ENCODE measurements at places on chromosomes 12 and 14.

- DNase-seq, result no peak
Measured at GRCh38 chr12:15854916-15855315, 27.3 kb upstream of the STRAP start.

- DNase-seq, result no peak
Measured at GRCh38 chr12:6084969-6085450, 39.5 kb downstream of the VWF start.

GRCh38 chr12:60704171-60704914, 1108.5 kb downstream of the SLC16A7 start:
- DNase-seq, result no peak

GRCh38 chr12:120721866-120722265, 3.8 kb upstream of the ACADS start:
- DNase-seq, result no peak

DNA sequence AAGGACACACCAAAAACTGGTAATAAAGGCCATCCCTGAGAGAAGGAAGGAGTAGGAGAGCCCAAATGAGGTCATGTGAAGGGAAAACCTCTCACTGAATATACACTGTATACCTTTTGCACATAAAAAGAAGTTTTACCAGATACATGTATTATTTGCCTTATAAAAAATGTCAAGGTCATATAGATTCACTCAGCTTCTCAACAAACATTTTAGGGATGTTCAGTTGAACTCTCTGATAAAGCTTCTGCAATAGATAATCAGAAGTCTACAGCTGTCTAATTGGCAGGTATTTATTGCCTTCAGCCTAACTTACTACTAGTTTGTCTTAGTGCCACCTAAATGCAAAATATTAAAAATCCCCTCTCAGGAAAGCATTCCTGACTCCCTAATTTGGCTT, 8.7 kb downstream of the SLC11A2 start:
- DNase-seq, result no peak
